ENCODE measurements at places on chromosomes 7 and 10. TPM values are rescaled to one million over a fixed set of nuclear protein-coding genes. Genes with fewer than 3 reads are reported as not detected.

- no peak overlapping the region for H3K27ac ChIP-seq
- H3K4me1 ChIP-seq, result peaks cover 20% of the 10 kb centered on the region
- DNase-seq, result no peak
These were observed 1.1 kb downstream of the HOXA2 start for GRCh38 chr7:27101171-27101956.

DNA sequence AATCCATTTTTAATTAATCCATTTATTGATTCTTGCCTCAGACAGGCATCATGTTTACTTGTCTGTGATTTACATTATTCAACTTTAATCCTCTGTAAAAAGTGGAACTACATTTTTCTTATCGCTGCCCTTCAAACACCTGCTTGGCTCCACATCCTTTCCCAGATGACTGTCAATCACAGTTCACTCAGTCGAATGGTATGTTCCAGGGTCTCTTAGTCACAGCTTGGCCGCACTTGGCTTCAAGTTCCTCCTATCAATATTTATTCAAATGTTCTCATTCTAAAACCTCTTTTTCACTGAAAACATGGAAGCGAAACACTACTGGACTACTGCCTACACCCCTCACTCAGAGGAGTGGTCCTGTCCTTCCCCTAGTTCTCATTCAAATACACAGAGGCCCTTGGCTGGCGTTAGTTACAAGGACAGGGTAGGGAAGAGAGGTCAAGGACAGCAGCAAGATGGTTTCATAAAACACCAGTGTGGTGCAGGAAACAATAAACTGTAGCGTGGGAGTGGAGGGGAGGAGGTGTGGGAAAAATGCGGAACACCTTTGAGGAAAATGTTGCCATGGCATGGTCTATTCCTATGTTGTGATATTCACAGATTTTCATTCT is 143.2 kb downstream of the USP6NL start:
- no peak overlapping the region for H3K27ac ChIP-seq
- no peak overlapping the region for H3K4me3 ChIP-seq
- H3K27me3 ChIP-seq, result no peaks in the 10 kb centered on the region
- peaks cover 10% of the 10 kb centered on the region for H3K36me3 ChIP-seq
- peaks cover 2% of the 10 kb centered on the region for H3K4me1 ChIP-seq

DNA sequence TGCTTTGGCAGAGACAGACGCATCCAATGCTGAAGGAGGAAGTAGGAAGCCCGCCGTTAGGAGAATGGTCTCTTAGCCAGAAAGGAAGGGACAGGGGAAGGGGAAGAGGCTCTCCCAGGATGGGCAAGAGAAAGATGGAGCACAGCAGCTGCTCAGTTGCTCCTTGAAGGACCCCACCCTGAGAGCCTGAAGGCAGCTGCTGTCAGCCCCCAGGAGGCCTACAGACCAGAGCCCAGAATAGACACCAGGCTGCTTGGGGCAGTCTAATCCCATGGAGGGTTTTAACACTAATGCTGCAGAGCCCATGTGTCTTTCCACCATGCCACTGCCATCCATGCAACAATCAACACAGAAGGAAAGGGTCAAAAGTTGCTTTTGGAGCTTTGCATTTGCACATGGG is 3.5 kb upstream of the C7orf33 start:
- H3K4me3 ChIP-seq, result no peak overlapping the region
- H3K4me1 ChIP-seq, result peaks cover 4% of the 10 kb centered on the region
- no peak overlapping the region for H3K27ac ChIP-seq
- no peaks in the 10 kb centered on the region for H3K36me3 ChIP-seq
- H3K27me3 ChIP-seq, result peaks cover 15% of the 10 kb centered on the region
- DNase-seq, result no peak

Gene NODAL
- not detected for total RNA-seq

Gene SAMD9L
- total RNA-seq, result 28.8 TPM

- no peak for DNase-seq
- H3K36me3 ChIP-seq, result no peaks in the 10 kb centered on the region
- H3K4me3 ChIP-seq, result no peak overlapping the region
- H3K4me1 ChIP-seq, result no peaks in the 10 kb centered on the region
These were observed 272.0 kb downstream of the BAMBI start for GRCh38 chr10:28949005-28950004.

- DNase-seq, result no peak
- H3K4me3 ChIP-seq, result peak overlapping the region; percentile 85
- peaks cover 22% of the 10 kb centered on the region for H3K4me1 ChIP-seq
These were observed 464 bp downstream of the DENND2A start for GRCh38 chr7:140640060-140640637.

DNA sequence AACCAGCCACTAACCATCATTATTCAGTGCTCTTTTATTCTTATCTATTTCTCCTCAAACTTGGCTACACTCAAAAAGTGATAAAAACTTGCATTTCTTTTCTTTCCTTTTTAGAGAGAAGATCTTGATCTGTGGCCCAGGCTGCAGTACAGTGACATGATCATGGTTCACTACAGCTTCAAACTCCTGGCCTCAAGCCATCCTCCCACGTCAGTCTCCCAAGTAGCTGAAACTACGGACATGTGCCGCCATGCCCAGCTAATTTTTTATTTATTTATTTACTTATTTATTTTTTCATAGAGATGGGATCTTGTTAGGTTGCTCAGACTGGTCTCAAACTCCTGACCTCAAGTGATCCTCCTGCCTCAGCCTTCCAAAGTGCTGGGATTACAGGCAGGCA is 24.6 kb upstream of the TMEM248 start:
- DNase-seq, result no peak
- H3K27ac ChIP-seq, result no peak overlapping the region
- no peak overlapping the region for H3K4me3 ChIP-seq
- H3K27me3 ChIP-seq, result no peaks in the 10 kb centered on the region

GRCh38 chr7:136102881-136103280 is 125.7 kb upstream of the MTPN start:
- no peaks in the 10 kb centered on the region for H3K27me3 ChIP-seq
- H3K4me1 ChIP-seq, result no peaks in the 10 kb centered on the region
- peaks cover 2% of the 10 kb centered on the region for H3K36me3 ChIP-seq
- no peak overlapping the region for H3K27ac ChIP-seq

DNA sequence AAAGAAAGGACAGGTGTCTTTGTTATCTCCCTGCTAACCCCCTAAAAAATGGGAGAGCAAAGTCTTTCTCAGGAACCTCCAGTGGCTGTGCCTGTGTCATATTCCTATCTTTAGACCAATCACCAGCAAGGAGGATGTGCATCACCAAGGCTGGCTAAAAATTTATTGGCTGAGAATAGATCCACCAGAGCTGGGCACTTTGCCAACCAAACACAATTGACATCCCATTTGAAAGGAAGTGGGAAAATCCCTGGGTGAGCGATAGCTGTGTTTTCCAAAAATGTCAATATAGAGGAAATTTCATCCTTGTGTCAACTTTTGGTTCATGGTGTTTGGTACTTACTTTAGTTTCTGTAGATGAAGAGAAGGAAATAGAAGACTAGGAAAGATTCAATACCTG is 13.1 kb upstream of the GPR141 start:
- H3K27ac ChIP-seq, result no peak overlapping the region
- no peaks in the 10 kb centered on the region for H3K4me1 ChIP-seq
- H3K27me3 ChIP-seq, result peaks cover 8% of the 10 kb centered on the region
- no peak for DNase-seq
- H3K4me3 ChIP-seq, result no peak overlapping the region

Gene TRIM50
- total RNA-seq, result not detected

DNA sequence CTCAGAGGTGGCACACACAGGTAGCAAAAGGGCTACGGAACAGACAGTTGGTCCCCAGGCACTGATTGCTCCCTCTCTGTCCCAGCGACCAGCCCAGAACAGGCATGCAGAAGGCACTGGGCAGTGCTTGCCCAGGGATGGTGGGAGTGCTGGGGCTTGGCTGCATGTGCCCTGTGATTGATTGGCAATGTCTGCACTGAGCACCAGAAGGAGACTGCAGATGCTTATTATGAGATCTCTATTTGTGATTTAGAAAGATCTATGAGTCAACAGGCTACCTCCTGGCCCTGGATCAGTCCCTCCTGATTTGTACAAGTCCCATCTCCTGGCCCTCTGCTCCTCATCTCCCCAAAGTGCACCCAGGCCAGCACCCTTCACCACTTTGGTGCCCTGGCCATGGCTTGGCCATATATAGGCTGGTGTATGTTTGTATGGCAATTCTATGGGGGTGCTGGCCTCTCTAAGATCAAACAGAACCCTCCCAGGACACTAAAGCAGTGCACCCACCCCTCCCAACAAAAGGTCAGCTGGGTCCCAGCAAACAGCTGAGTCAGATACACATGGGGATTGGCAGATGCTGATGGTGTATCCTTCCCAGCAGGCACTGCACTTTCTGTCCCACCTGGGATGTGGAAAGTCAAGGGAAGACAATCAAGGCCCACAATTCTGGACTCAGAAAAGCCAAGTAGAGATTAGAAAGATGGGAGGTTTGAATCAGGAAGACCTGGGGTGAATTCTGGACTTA is 30.9 kb downstream of the CAMK2B start:
- H3K4me3 ChIP-seq, result no peak overlapping the region
- H3K4me1 ChIP-seq, result no peaks in the 10 kb centered on the region
- H3K27me3 ChIP-seq, result peaks cover 41% of the 10 kb centered on the region
- peaks cover 12% of the 10 kb centered on the region for H3K36me3 ChIP-seq
- DNase-seq, result no peak

Gene CASP2
- total RNA-seq, result 68.2 TPM

GRCh38 chr7:151352512-151352911 is 10.9 kb downstream of the NUB1 start:
- no peaks in the 10 kb centered on the region for H3K27me3 ChIP-seq
- no peak for DNase-seq
- H3K4me1 ChIP-seq, result peaks cover 55% of the 10 kb centered on the region

- no peaks in the 10 kb centered on the region for H3K27me3 ChIP-seq
- H3K27ac ChIP-seq, result no peak overlapping the region
- peaks cover 9% of the 10 kb centered on the region for H3K4me1 ChIP-seq
These were observed 4.7 kb upstream of the WASHC2A start for GRCh38 chr10:50063100-50063499.

DNA sequence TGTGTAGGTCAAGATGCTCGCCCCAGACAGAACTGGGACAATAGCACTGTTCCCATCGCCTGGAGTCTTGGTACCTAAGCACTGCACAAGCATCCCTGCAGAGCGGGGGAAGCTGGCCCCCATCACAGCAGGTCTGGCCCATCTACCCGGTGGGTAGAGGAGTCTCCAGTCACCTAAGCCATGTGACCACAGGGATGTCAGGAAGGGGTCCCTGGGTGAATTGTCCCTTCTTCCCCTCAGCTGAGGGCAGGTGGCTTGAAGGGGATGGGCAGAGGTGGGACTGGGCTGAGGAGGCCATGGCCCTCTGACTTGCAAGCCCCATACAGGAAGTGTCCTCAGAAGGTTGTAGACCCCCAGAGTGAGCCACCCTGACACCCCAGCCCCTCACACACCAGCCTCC is 39.7 kb downstream of the FRMPD2 start:
- H3K4me1 ChIP-seq, result no peaks in the 10 kb centered on the region
- no peaks in the 10 kb centered on the region for H3K27me3 ChIP-seq
- DNase-seq, result no peak
- no peak overlapping the region for H3K27ac ChIP-seq
- no peak overlapping the region for H3K4me3 ChIP-seq
- no peaks in the 10 kb centered on the region for H3K36me3 ChIP-seq

DNA sequence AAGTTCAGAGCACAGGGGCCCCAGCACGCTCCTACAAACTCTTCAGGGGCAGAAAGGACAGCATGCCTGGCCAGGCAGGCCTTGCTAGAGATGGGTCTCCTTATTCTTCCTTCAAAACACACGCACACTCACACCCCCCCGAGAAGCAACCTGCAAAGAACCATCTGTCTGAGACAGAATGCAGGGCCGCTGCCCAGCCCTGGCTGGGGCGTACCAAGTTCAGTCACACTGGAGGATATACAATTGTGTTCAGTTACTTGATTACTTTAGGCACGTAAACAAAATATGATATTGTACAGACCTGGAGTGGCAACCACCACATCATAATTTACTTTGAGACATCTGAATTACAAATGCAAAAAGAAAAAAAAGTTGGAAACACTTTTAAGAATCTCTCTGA is 5.7 kb downstream of the FAM53B start:
- no peaks in the 10 kb centered on the region for H3K27me3 ChIP-seq
- peaks cover 61% of the 10 kb centered on the region for H3K4me1 ChIP-seq
- no peak for DNase-seq
- no peaks in the 10 kb centered on the region for H3K36me3 ChIP-seq
- H3K4me3 ChIP-seq, result peak overlapping the region; percentile 57

GRCh38 chr7:106111655-106112117 is 426 bp downstream of the SYPL1 start:
- peaks cover 12% of the 10 kb centered on the region for H3K36me3 ChIP-seq
- no peak for DNase-seq
- peak overlapping the region; percentile 86 for H3K27ac ChIP-seq

- H3K27me3 ChIP-seq, result peaks cover 29% of the 10 kb centered on the region
- no peak overlapping the region for H3K27ac ChIP-seq
- no peaks in the 10 kb centered on the region for H3K36me3 ChIP-seq
- DNase-seq, result no peak
- peaks cover 10% of the 10 kb centered on the region for H3K4me1 ChIP-seq
- H3K4me3 ChIP-seq, result no peak overlapping the region
These were observed 68.9 kb upstream of the NFE2L3 start for GRCh38 chr7:26083113-26083512.

DNA sequence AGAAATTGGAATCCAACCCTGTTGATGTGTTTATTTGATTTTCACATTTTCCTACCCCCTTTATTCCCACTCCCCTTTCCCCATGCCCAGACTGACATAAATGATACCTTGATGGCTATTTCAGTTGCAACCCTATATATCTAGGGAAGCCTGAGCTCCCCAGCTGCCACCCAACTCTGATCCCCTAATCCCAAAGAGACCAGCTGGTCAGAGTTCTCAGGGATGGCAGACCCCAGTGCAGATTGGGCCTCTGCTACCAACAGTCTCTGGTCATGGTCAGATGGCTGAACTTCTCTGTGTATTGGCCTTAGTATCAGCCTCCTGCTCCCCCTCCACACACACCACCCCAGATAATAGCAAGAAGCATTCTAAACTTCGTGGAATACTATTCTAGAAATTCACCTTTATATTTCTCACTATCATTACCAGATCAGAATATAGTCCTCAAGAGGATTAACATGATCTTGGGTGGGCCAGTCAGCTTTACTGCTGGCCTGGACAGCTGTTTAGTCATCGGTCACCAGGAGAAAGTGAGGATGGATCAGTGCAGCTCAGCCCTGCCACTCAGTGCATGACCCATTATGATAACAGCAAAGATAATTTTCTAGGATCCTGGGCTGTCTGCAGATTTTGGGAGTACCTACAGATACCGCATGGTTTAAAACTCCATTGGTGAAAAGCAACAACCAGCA is 24.5 kb upstream of the BTRC start:
- no peak overlapping the region for H3K4me3 ChIP-seq
- peaks cover 12% of the 10 kb centered on the region for H3K27me3 ChIP-seq
- no peaks in the 10 kb centered on the region for H3K36me3 ChIP-seq
- H3K27ac ChIP-seq, result no peak overlapping the region
- no peak for DNase-seq

Gene RBP3
- not detected for total RNA-seq

Gene RAMP3
- total RNA-seq, result not detected

DNA sequence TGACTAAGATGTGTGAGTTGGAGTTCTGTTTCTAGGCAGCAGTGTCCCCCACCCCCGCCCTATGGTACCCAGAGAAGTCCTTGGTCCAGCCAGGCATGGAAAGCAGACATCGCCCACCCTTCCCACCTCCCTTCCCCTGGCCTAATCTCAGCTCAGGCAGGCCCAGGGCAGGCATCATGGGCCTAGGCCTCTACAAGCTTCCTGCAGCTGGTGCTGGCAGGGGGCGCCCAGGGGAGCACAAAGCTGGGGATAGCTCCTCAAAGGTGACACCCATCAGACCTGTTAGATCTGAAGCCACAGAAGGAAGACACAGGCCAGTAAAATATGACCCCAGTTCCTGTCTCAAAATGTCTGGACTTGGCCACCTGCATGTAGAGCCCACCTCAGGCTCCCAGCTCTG is 18.9 kb upstream of the UNC5B start:
- H3K27me3 ChIP-seq, result no peaks in the 10 kb centered on the region
- peaks cover 14% of the 10 kb centered on the region for H3K36me3 ChIP-seq
- H3K4me1 ChIP-seq, result no peaks in the 10 kb centered on the region
- DNase-seq, result no peak

Gene RHOBTB1
- not detected for total RNA-seq

Gene FZD1
- not detected for total RNA-seq
